ENCODE measurements at places on chromosomes 7 and 10. TPM values are rescaled to one million over a fixed set of nuclear protein-coding genes. Genes with fewer than 3 reads are reported as not detected.

DNA sequence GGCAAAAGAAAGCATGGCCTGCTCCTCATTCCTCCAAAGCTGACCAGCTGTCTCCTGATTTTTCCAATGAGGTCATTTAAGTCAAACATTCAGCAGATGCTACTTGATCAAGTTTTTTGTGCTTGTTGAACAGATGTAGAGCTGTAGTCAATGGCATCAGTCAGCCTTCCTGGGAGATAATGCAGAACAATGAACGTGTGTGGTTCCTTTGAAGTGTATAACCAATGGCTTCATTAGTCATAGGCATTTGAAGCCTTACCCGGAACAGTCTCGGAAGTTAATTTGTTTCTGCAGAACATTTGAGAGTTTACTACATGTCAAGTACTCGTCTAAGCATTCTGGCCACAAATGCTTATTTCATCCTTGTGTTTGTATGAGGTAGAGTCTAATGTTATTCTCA, 227.1 kb downstream of the ADRA2A start:
- DNase-seq, result no peak

DNA sequence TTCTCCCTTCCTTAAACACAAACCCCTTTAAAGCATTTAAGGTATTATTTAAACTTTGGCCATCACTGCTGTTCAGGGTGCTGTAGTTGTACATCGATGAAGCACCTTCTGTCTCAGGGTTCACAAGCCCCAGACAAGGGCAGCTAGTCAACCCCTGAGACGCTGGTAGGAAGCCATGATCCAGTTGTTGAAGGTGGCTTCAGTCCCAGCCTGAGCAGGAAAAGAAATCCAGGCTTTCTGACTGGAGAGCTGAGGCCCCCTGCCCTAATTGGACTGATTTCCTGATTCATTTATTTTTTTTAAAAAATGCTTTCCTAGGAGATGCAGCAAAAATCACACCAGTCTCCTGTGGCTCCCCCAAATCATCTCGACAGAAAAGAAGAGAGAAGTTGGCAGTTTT, 15.8 kb downstream of the CPA1 start:
- no peak for DNase-seq

- DNase-seq, result no peak
Measured at GRCh38 chr7:36148422-36149065, 4.5 kb upstream of the EEPD1 start.

DNA sequence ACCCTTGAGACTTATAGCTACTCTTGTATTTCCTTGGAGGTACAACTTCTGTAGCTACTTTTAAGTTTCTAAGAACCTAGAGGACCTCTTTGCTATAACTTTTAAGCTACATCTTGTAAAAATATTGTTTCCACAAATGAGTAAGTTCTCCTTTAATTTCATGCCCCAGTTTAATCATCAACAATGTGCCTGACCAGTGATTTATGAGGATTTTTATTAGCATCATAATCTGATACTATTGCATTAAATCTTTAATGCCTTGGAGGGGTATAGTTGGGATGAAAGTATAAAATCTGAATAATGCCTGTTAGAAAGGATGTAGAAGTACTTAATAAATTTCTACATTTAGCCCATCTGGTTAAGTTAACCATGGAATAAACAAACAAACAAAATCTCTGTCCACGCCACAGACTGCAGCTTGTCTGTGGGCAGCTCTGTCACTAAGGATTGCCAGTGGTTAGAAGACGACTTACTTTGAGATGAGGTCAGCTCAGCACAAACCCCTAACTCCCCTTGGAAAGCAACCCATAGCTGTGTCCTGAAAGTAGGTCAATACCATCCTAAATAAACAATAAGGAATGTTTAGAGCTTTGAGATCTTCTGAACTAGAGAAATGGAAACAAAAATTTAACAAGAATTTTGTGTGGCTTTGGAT, 18.3 kb downstream of the UBE2D1 start:
- DNase-seq, result no peak

Gene FAM25G
- not detected for total RNA-seq

Gene ERVW-1
- not detected for total RNA-seq

Gene FOXP2
- 2.7 TPM for total RNA-seq

Gene NEURL1
- 2.7 TPM for total RNA-seq

Measured in cardiac muscle cell (in vitro differentiated cells and primary cell).